ENCODE measurements at places on chromosomes 2 and 18.

GRCh38 chr2:82780050-82780449, 1679.0 kb downstream of the SUCLG1 start:
- DNase-seq = no peak

DNA sequence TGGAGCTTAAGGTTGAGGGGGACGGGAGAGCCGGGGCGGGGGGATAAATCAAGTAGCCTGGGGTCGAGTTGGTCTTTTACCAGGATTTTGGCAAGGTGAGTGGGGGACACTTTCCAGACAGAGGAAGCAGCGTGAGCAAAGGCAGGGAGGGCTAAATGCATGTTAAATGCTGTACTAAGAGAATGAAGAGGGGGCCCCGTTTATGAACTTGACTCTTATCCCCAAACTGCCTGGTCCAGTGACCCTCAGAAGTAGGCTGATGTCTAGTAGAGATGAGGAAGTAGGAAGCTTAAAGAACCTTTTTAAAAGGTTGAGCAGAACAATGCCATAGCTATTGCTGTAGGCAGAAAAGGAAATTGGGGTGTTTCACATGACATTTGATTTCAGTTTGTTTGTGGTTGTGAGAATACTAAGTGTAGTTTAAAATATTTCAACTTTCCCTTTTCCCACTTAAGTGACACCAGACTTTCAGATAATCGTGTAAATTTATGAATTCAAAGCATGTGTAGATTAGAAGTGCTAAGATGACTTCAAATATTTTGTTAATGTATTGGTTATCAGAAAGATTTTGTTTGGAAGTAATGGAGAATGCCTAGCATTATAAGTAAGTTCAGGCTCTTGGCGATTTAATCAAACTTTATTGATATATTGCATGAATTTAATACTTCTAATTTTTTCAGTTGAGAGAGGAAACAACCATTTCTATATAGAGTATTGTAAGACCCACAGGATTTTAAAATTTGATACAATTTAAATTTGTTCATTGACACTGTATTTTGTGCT, 1.8 kb downstream of the REL start:
- DNase-seq = no peak

GRCh38 chr2:189540551-189540950, 40.0 kb downstream of the SLC40A1 start:
- DNase-seq = no peak

DNA sequence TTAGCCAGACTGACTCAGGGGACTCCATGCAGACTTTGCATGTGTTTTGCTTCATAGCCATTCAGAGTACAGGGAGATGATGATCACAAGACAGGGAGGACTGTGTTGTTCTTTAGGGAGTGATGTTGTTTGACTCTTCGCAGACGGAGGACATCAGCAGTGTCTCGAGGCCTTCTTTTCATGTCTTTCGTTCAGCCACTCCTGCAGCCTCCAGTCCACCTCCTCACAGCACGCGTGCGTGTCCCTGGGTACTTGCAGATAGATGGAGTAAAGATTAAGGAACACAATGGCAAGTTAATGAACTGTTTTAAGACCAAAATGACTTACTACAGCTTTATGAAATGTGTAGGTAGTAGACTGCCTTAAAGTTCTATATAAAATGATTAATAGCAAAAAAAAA, 114.7 kb downstream of the MAP4K4 start:
- DNase-seq = no peak

DNA sequence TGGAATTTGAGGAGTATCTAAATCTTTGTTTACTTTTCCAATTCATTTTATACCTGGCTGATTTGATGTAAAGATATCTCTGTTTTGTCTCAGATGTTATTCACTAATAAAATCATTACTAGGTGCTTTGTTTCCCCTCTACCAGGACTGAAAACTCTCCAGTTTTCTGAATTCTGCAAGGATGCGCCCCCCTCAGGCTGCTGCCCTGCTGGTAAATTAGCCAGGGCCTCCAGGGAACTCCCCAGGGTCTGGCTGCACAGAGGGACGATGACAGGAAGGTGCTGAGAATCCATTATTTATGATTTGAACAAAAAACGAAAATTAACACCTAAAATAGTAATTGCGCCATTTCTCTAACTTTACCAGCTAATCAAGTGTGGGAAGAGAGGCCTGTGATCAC, 541.2 kb upstream of the POU3F3 start:
- DNase-seq = no peak

DNA sequence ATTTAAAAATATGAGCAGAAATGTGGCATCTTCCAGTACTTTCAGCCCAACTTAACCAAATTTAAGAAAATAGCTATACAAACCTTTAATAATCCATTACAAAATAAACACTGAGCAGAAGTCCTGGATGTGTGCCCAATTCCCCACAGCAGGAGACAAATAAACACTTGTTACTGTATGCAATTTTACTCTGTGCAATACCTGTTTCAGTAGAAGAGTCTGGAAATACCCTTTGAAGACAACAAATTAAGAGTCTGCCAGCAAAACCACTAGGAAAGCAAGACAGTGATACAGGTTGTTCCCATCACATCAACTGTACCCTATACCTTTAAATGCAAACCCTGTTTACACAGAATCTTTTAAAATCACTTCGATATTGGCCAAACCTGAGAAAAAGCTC, 41.4 kb upstream of the RNU4ATAC start:
- no peak for DNase-seq

DNA sequence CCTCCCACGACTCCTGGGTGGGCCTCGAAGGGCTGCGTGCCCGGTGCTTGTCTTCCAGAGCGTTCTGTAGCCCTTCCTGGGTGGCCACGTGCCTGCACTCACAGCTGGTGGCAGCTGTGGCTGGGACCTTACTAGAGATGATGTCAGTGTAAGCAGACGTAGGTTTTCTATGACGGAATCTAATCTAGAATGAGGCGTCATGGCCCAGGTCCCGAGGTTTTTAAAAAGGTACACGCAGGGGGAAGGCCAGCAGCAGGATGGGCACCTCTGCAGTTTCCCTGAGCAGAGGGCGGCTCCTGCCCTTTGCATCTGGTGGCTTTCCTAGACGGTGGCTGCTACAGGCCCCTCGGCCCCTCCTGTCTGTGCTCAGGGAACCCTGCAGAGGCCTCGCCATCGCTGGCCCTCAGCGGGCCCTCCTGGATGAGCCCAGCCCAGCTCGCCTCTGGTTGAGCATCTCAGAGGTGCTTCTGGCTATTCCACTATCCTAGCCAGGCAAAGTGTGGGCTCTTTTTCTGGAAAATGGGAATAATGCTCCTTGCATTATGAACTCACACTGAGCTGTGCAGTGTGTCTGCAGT, 49.6 kb upstream of the PXDN start:
- DNase-seq = no peak

Measured in activated effector memory CD4-positive, alpha-beta T cell treated with Interleukin-2 at 50 U/mL for 16 hours (primary cell).